ENCODE measurements at places on chromosomes 13 and 19. TPM values are rescaled to one million over a fixed set of nuclear protein-coding genes. Genes with fewer than 3 reads are reported as not detected.
A peak's percentile ranks its signal among the peaks of the same experiment; 100 is the strongest.

- DNase-seq = no peak
Observed at GRCh38 chr19:30148039-30148790, 206.2 kb downstream of the URI1 start.

GRCh38 chr13:23957981-23958380 is 60.7 kb upstream of the C1QTNF9B start:
- DNase-seq = no peak

- no peak for DNase-seq
Observed at GRCh38 chr19:5655412-5655811, 24.9 kb downstream of the MICOS13 start.

GRCh38 chr19:35038623-35039512 is 2.7 kb upstream of the HPN start:
- no peak for DNase-seq

GRCh38 chr19:8336660-8337059 is 6.4 kb downstream of the KANK3 start:
- no peak for DNase-seq

DNA sequence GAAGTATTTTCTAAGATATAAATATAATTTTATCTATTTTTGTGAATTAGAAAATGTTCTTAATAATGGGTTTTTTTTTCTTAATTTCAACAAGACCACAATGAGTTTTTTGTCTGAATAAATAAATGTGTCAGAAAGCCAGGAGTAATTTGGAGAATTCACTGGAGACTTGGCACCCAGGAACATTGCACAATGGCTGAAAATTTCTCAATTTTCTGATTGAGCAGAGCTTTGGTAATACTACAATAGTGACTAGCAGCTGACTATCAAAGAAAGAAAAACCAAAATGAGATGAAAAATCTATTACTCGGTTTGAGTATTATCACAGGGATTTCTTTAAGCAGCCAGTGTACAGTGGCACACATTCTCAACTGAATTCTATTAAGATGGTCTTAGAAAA is 394.4 kb upstream of the PCDH20 start:
- DNase-seq = no peak

- no peak for DNase-seq
Observed at GRCh38 chr13:27487776-27488175, 37.4 kb upstream of the MTIF3 start.

GRCh38 chr13:44355621-44356020 is 18.0 kb upstream of the SERP2 start:
- DNase-seq = no peak

DNA sequence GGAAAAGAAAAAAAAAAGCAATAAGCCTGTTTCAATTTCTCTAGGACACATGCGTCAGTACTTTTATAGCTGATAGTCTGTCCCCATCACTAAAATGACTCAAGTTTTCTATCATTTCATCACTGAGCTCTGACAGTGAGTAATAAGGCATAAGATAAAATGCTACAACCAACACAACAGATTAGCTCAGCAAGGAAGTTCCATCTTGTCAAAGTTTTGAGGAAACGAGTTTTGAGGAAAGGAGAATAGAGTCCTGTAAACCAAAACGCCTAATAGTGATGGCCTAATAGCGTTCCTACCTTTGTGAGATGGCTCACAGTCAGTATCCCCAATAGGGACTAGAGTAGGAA is 145.1 kb downstream of the LACC1 start:
- DNase-seq = no peak

DNA sequence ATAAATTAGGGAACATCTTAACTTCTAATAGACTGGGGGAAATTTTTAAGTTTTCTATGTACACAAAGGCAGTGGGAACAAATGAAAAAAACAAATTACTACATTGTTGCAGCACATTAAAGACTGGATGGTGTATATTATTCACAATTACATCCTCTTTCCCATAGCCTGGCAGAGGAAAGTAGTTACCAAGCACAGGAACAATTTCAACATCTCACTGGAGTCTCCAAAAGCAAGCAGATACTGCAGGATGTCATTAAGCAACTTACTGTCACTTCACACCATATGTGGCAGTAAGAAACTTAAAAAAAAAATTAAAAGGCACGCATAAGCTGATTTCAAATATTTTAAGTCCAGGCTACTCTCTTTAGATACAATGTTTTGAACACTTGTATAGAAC is 6.4 kb upstream of the EFNB2 start:
- no peak for DNase-seq

GRCh38 chr19:15285896-15286591 is 46.3 kb downstream of the BRD4 start:
- DNase-seq = no peak

GRCh38 chr19:58009666-58010301 is 7.2 kb upstream of the ZNF606 start:
- DNase-seq = peak; percentile 53

GRCh38 chr13:95349267-95349666 is 48.0 kb upstream of the ABCC4 start:
- no peak for DNase-seq

- no peak for DNase-seq
Observed at GRCh38 chr13:43360892-43361610, 337.7 kb downstream of the DNAJC15 start.

DNA sequence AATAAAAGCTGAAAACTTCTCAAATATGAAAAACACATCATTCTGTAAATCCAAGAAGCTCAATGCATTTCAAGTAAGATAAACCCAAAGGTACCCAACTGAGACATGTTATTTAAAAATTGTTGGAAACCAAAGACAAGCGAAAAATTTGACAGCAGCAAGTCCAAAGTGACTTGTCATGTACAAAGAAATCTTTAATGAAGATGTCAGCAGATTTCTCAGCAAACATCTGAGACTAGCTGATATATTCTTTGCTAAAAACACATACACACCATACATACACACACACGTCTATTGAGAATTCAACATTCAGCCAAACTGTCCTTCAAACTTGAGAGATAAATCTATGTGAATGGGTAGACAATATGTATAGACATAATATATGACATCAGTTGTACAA is 5.7 kb upstream of the ZNF222 start:
- no peak for DNase-seq

GRCh38 chr19:51107406-51108065 is 673 bp downstream of the CTU1 start:
- no peak for DNase-seq

GRCh38 chr19:18385675-18386542 is at the start of gene GDF15:
Gene GDF15 (plus strand): TSS chr19:18386158. CDS start chr19:18386190, 32 bp downstream.
- no peak for DNase-seq

GRCh38 chr13:62142048-62142447 is 726.4 kb upstream of the PCDH20 start:
- DNase-seq = no peak

- no peak for DNase-seq
Observed at GRCh38 chr13:23654111-23655110, 84.2 kb downstream of the TNFRSF19 start.

GRCh38 chr19:29574510-29574909 is 31.6 kb upstream of the POP4 start:
- DNase-seq = no peak

GRCh38 chr19:34269968-34270621 is 15.7 kb downstream of the GARRE1 start:
- DNase-seq = peak; percentile 51

DNA sequence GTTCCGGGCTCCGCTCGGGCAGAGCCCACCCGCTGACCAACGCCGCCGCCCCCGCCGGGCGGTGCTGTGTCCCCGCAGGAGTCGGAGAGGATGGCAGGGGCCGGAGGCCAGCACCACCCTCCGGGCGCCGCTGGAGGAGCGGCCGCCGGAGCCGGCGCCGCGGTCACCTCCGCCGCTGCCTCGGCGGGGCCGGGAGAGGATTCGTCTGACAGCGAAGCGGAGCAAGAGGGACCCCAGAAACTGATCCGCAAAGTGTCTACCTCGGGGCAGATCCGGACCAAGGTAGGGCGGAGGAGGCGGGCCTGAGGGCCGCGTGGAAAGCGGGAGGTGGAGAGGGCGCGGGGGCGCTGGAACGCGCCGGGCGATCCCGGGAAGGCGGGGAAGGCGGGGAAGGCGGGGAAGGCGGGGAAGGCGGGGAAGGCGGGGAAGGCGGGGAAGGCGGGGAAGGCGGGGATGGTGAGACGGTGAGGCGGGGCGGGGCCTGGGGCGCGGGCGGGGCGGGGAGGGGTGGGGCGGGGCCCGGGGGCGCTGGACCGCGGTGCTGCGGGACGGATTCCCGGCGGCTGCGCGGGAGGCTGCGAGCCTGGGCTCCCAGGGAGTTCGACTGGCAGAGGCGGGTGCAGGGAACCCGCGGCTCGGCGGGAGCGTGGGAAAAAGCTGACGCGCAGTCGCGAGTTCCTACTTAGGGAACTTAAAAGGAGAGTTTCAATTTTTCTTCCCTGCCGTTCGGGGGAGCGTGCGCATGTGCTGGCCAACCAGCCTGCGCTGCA is 421 bp downstream of the DGKH start:
- DNase-seq = peak; percentile 59

- DNase-seq = no peak
Observed at GRCh38 chr13:33127009-33127551, 110.9 kb downstream of the KL start.

- DNase-seq = peak; percentile 27
Observed at GRCh38 chr19:1856698-1857603, 6.4 kb downstream of the KLF16 start.

DNA sequence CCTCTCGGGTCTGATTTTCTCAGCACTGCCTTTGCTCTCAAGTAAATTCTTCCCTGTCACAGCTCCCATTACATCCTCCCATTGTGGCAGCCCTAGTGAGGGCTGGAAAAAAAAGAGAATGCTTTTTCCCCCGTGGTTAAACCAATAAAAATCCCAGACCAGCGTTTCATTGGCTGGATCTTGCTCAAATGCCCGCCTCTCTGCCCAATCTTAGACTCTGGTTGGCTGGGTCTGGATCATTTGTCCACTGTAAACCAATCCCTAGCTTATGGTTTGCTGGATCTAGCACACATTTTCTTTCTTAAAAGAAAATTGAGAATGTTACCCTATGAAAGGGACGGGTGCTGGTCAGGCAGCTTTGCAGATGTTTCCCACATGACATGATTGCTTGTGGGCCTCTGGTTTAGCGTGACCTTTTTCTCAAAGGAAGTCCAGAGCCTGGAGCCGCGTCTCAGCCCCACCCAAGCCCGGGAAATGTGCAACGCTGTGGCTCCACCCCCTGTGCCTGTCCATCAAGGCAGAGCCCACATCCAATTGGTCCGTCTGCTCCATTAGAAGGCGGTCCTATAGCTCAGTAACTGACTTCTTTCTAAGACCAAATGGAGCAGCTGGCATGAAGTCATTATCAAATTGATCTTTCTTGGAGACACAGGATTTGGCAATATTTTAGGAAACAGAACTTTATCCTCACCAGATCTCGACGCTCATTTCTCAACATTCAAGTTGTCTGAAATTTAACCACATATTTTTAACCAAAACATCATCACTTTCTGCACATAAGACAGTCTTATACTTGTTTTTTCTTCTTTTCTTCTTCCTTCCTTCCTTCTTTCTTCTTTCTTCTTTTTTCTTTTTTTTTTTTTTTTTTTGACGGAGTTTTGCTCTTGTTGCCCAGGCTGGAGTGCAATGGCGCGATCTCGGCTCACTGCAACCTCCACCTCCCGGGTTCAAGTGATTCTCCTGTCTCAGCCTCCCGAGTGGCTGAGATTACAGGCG is 2.6 kb upstream of the MCEMP1 start:
- DNase-seq = no peak

- no peak for DNase-seq
Observed at GRCh38 chr13:61432029-61432428, 16.4 kb upstream of the PCDH20 start.

- no peak for DNase-seq
Observed at GRCh38 chr19:2353159-2353886, 6.7 kb upstream of the TMPRSS9 start.

DNA sequence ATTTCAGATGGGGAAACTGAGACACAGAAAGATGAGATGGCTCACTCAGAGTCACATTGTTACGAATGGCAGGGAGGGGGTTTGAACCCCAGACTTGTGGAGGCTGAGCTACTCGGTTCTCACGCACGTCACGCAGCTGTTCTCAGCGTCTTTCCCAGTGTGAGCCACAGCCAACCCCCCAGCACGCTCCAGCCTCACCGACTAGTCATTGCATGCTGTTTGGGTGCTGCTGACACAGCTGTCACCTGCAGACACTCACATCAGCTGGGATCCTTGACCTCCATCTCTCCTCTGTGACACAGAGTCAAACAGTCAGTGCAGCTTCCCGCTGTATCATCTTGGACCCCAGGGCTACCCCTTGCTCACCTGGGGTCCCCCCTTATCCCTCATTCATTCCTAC is 2.4 kb upstream of the NCAN start:
- DNase-seq = no peak

GRCh38 chr19:47094557-47095475 is 18.8 kb downstream of the ZC3H4 start:
- peak; percentile 60 for DNase-seq

GRCh38 chr19:37218592-37218935 is 550 bp downstream of the ZNF383 start:
- DNase-seq = no peak

GRCh38 chr13:102608974-102609373 is 12.2 kb downstream of the TPP2 start:
- DNase-seq = no peak

- no peak for DNase-seq
Observed at GRCh38 chr19:13437919-13438618, 68.2 kb downstream of the CACNA1A start.

- no peak for DNase-seq
Observed at GRCh38 chr19:43425567-43426392, 11.1 kb downstream of the TEX101 start.

DNA sequence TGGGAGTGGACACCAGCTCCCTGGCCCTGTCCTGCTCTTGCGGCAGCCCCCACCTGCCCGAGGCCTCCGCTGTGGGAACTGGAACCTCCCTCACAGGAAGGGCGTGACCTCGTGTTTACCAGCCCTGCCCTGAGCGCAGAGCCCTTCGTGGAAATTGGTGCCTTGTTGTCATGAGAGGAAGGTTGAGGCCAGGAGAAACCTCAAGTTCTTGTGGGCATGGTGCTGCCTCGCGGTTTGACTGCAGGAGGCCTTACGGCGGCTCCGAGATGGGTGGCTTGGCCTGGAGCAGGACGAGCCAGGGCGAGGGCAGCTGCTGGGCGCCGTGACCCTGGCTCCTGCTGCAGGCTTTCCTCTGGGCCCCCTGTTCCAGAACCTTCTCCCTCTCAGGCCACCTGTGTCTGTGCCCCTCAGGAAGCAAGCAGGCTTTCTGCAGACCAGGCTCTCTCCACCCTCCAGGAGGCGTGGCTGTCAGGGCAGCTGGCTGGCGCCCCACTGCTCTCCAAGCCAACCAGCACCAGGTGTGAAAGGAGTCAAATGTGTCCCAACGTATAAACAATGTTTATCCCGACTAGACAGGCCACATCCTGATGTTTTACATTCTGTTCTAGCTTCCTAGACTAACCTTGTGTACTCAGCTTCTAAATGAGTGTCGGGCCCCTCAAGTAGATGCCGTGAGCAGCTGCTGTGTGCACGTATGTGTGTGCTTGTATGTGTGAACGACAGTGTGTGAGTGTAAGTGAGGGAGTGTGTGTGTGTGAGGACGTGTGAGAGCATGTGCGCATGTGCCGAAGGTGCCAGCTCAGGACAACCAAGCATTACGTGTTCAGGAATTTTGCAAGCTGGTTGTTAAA is 10.4 kb upstream of the RASA3 start:
- DNase-seq = peak; percentile 84

The CCDC8 gene
- total RNA-seq = not detected

The MIA gene
- not detected for total RNA-seq

The SYCN gene
- total RNA-seq = not detected

The ZNF234 gene
- total RNA-seq = 8.4 TPM

The KLHL1 gene
- total RNA-seq = not detected

The OR4F17 gene
- total RNA-seq = not detected

The CPAMD8 gene
- 0.18 TPM for total RNA-seq

The SBK2 gene
- total RNA-seq = not detected

The MAB21L1 gene
- total RNA-seq = not detected

The MBD3L2 gene
- not detected for total RNA-seq

The USHBP1 gene
- total RNA-seq = 0.26 TPM

The NEK5 gene
- total RNA-seq = not detected

The ZNF835 gene
- total RNA-seq = not detected

The HRC gene
- not detected for total RNA-seq

The GJB6 gene
- 0.99 TPM for total RNA-seq
